Activated CD8-positive, alpha-beta memory T cell treated with anti-CD3 and anti-CD28 coated beads for 1 hour (primary cell): ENCODE measurements at places on chromosomes 5 and 9.

DNA sequence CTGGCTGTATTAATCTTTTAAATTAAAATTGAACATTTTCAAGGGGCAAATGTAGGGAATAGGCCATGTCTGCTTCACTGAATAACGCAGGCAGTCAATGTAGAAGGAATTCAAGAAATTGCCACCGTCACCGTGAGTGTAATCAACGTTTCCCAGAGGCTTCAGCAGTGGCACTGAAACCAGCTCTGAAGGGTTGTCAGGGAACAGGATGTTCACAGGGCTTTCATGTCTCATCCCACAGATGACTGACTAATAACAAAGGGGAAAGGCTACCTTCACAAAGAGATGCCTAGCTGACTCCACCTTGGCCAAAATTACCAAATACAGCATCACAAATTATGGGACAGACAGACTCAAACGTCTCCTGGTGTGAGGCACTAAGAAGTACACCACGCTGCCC is 70.4 kb upstream of the SIMC1 start:
- DNase-seq, result no peak

DNA sequence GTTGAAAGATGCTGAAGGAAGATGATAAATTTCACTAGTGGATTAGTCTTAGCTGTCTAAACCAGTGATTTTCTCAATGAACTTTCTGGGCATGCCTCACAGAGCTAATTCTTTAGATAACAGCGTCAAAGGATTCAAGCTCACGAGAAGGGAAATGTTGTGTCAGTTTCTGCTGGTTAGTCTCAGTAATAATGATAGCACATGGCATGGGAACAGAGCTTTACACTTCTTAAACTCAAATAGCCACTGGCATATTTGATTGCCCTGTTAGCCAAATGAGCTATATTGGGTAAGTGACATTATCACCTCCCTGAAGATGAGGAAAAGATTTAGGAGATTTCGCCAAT is 139.3 kb upstream of the NR3C1 start:
- no peak for DNase-seq

DNA sequence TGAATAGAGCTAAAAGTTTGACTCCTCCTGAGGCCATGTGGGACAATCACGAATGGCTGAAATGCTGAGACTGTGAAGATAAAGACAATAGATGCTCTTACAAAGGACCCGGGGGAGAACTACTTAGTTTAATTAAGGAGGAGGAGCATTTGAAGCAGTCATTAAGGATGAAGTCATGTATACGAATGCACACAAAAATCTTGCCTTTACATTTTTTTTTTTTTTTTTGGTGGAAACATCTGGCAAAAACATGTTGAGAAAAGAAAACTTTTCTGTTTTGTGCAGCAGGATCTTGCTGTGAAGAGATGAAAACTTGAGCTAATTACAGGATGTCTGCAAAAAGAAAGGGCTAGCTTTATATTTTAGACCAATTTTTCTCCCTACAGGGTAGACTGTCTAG is 42.3 kb upstream of the NR3C1 start:
- no peak for DNase-seq

- peak; percentile 50 for DNase-seq
These were observed 10.0 kb downstream of the S1PR3 start for GRCh38 chr9:89000973-89001916.

DNA sequence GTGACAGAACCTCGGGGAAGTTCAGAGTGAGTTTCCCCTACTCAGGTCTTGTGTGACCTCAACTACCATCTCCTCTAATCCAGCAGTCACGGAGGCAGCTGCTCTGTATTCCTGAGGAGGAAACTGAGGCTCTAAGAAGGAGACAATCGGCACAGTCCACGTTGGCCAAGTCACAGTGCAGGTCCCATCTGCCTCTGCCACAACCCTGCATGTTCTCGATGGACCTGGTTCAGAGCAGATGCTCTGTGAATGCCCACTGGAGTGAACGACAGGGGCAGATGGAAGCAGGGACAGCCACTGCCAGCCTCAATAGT is 722 bp upstream of the ERGIC1 start:
- DNase-seq, result no peak

DNA sequence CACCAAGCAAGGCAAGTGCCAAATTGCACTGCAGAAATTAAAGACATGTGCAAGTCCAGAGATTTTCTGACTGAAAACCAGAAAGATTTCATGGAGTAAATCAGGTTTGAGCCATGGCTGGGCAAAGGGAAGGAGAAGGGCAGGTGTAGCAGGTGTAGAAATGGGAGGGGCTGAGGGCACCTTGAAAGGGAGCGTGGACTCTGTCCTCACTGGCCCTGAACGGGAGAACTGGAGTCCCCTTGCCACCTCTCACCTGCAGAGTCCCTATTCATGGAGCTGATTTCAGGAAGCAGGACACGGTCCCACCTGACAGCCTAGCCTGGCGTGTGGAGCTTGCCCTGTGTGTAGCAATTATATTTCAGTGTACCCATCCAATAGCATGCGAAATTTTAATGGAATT is 46.3 kb downstream of the UBE2QL1 start:
- no peak for DNase-seq

- no peak for DNase-seq
These were observed 236.5 kb downstream of the FAM114A2 start for GRCh38 chr5:153802050-153802821.

DNA sequence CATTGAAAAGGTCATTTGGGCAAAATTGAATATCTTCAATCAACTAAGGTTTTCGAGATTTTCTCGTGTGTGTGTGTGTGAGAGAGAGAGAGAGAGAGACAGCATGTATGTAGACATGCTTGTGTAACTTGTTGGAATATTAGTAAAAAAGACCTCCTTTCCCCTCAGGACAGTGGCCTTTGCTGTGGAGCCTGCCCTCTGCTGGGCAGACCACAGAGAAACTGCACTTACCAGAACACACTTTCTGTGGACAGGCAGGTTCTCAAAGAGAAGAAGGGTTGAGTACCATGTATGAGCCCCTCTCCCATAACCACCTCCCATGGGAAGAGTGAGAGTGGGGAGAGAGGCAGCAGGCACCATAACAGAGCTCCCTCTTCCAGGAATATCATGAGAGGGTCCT is 45.6 kb downstream of the CFAP90 start:
- no peak for DNase-seq

DNA sequence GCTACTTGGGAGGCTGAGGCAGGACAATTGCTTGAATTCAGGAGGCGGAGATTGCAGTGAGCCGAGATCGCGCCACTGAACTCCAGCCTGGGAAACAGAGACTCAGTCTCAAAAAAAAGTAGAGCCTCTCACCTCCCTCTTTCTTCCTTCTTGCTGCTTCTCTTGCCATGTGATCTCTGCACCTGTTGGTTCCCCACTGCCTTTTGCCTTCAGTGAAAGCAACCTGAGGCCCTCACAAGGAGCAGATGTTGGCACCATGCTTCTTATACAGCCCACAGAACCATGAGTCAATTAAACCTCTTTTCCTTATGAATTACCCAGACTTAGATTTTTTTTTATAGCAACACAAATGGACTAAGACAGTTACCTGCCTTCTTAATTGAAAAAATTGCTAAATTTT is 45.6 kb upstream of the GLRX start:
- no peak for DNase-seq

DNA sequence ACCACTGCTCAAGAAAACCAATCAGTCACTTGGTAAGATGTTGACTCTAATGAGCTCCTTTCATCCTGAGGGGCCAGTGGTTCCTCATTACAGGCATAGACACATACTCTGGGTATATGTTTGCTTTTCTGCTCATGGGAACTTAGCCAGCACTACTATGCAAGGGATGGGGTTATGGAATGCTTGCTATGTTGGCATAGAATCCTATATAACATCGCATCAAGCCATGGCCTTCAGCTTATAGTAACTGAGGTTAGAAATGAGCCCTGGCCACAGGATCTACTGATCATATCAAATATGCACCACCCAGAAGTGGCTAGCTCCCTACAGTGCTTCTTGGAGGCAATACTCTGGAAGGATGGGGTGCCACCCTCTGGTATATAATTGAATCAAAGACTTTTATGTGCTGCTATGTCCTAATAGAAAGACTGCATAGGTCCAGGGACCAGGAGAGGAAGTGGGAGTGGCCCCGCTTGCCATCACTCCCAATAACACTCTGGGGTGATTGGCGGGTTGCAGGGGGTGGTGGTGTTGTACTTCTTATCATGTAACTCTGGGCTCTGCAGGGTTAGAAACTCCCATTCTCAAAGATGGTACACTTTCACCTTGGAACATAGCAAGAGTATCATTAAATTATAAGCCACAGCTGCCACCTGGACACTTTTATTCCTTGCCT is 70.3 kb downstream of the ZNF366 start:
- DNase-seq, result no peak

DNA sequence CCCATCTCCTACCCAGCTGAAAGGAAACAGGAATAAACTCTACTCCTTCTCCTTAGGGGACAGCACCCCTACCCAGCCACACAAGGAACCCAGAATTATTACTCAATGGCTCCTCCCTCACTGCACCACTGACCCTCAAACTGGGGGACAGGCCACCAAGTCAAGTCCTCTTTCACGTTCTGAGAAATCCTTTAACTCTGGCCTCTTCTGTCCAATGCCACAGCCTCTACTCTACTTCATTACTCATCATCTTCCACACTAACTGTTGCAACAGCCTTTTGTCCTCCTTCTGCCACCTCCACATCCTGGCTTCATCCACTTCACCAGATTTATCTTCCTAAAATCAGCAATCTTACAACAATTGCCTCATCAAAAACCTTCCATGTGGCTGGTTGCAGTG is 6.8 kb downstream of the TTC39B start:
- no peak for DNase-seq

GRCh38 chr5:138188626-138189025 is 9.7 kb downstream of the KIF20A start:
- no peak for DNase-seq

DNA sequence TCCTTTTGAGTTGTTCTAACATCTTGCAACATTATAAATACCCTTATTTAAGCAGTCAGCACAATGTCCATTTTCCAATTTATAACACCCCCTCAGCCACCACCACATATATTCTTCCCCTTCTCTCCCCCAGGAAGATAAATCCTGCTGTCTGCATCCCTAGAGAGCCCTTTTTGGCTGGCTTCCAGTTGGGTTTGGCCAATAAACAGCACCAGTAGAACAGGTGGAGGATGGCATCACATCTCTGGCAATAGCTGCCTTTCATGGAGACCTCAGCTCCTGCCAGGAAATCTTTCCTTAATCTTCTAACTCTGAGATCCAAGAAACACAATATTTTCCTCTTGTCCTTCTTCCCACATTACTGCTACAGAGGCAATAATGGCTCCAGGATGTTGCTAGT is 53.7 kb downstream of the TRIM36 start:
- DNase-seq, result no peak

DNA sequence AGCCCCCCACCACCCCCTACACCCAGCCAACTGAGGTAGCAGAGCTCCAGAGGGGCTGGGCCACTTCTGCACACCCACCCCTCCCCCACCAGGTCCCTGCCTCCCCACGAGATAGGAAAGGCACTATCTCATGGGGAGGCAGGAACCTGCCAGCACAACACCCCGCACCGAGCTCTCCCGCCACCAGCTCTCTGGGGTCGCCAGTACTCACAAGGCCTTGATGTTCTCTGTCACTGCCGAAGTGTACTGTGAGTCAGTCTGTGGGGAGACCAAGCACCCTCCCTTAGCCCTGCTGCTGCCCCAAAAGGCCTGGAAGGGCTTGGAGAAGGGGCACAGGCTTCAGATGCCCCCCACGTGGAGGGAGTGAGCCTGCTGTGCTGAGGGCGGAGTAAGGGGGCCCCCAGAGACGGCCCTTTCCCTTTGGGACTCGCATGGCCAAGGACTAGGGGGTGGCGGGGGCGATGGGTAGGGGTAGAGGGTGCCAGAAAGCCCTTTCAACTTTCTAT is 5.9 kb downstream of the MGAT4B start:
- no peak for DNase-seq

- no peak for DNase-seq
These were observed 75.1 kb downstream of the PSAT1 start for GRCh38 chr9:78371981-78372380.

DNA sequence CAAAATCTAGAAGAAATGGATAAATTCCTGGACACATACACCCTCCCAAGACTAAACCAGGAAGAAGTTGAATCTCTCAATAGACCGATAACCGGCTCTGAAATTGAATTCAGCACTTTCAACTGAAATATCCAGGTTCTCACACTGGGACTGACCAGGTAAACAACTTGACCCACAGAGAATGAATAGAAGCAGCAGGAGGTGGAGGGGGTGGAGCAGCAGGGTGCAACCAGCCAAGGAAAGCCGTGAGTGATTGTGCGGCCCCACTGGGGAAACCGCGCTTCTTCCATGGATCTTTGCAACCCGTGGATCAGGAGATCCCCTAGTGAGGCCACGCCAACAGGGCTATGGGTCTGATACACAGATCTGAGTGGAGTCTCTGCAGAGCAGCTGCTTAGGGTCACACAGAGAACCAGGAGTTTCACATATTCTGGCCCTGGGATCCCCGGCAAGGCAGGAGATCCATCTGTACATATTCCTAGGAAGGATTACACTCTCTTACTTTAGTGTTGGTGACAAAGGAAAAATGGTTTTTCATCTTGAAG is 181.5 kb downstream of the SLCO4C1 start:
- DNase-seq, result no peak

DNA sequence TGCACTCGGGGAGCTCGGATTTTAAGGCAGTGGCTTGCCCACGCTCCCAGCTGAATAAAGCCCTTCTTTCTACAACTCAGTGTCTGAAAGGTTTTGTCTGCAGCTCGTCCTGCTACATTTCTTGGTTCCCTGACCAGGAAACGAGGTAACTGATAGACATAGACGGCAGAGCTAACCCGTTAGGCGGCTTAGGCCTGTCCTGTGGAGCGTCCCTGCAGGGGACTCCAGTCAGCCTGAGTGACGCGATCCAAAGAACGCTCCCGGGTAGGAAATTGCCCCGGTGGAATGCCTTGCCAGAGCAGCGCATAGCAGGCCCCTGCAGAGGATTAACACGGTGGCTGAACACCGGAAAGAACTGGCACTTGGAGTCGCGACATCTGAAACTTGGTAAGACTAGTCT is 1.8 kb upstream of the SELENOP start:
- DNase-seq, result no peak

DNA sequence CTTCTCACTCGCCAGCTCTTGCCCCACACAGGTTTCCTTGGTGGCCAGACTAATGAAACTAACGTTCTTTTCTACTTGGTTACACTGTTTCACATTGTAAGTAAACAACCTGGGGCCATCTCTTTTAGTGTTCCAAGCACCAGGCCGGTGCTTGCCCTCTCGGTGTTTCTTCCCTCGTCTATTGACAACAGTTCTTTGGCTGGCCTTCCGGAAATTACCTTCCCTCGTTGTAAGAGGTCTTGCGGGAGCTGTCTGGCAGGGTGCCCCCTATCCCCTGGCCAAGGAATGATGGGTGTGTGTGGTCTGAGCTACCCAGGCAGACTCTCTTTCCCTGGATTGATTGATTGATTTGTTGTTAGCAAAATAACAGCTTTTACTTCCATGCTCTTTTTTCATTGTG is 918 bp upstream of the MYMK start:
- no peak for DNase-seq

DNA sequence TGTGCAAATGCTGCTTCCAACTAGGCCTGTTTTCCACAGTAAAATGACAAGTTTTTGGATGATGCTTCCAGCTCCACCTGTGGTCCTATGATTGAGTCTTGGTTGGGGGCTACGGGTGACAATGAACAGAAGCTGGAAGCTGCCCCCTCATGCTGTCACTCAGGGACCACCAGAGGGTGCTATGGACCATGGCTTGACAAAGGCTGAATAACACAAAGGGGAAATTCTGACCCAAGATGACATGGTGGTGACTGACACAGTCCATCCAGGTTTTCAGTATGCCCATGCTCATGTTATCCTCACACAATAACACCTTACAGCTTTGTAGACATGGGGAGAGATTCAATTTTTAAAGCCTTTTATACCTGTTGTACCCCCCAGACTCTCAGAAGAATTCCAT is 23.9 kb upstream of the SAP30L start:
- no peak for DNase-seq

- DNase-seq, result no peak
These were observed 24.9 kb downstream of the TCF7 start for GRCh38 chr5:134139377-134139851.
